GM04504 (cell line): ENCODE measurements at places on chromosomes 2 and 18.

DNA sequence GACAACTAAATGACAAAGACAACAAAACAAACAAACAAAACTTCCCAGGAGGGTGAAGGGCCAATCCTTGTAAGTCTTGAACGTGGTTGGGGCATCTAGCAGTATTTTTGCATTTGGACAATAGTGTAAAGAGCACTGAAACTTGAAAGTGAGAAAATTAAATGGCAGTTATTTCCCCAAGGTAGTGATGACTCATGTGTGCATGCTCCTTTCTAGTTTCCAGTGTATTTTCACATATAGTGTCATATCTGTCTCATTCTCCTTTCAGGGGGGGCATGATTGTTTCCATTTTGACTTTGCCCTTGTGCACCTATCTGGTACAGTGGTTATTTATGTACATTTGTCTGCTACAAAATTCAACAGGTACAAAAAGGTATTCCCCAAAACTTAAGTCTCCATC is 39.5 kb downstream of the CERS6 start:
- no peak for DNase-seq

DNA sequence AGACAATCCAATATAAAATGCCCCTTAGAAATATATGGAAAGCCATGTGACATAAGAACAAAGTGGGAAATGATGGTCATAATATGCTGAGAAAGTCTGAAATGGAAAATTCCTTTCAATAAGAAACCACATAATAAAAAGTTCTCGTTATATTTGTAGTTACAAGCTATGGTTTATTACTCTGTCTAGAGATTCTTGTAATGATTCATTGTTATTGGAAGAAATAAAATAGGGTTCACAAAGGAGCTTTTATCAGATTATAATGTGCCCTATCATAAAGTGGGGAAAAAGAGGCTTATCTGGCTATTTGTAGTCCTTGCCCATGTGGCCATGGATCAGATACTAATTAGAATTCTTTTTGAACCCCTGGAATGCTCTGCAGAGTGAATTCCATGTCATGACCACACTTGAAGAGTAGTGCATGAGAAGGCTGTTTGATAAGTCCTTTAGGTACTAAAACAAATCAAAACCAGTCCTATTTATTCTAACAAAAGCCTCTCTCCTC is 420.7 kb upstream of the NRP2 start:
- DNase-seq: peak; percentile 24

- no peak for DNase-seq
Measured at GRCh38 chr18:71209944-71210343, 921.1 kb downstream of the SOCS6 start.

GRCh38 chr2:44778221-44778654 is 163.3 kb upstream of the SIX3 start:
- DNase-seq: no peak

- peak; percentile 26 for DNase-seq
Measured at GRCh38 chr2:172196768-172197431, 94.2 kb upstream of the DLX2 start.

GRCh38 chr2:240514631-240515030 is 43.2 kb downstream of the ANKMY1 start:
- DNase-seq: no peak

DNA sequence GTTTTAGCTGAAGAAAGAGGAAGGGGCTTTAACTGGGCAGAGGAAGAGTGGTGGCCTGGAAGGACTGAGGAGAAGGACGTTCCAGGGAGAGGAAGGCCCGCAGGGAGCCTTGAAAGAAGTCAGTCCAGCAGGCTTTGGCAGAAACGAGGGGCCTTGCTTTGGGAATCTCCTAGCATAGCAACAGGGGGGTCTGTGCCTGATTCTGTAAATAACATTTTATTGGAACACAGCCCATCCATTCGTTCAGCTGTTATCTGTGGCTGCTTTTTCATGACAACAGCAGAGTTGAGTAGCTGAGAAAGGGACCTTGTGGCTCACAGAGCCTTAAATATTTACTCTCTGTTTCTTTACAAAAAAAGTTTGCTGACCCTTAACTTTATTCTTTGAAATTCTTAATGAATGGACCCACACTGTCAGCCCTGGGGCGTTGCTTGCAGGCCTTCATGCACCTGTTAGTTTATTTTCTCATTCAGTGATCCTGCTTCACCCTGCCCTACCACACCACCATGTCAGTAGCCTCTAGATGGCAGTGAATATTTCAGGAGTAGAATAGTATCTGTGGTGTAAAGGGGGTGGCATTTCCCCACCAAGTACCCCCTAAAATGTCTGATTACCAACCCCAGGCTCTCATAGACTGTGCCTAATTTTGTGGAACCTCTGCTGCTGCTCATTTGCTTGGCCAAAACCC is 61.0 kb downstream of the MGAT5 start:
- no peak for DNase-seq

DNA sequence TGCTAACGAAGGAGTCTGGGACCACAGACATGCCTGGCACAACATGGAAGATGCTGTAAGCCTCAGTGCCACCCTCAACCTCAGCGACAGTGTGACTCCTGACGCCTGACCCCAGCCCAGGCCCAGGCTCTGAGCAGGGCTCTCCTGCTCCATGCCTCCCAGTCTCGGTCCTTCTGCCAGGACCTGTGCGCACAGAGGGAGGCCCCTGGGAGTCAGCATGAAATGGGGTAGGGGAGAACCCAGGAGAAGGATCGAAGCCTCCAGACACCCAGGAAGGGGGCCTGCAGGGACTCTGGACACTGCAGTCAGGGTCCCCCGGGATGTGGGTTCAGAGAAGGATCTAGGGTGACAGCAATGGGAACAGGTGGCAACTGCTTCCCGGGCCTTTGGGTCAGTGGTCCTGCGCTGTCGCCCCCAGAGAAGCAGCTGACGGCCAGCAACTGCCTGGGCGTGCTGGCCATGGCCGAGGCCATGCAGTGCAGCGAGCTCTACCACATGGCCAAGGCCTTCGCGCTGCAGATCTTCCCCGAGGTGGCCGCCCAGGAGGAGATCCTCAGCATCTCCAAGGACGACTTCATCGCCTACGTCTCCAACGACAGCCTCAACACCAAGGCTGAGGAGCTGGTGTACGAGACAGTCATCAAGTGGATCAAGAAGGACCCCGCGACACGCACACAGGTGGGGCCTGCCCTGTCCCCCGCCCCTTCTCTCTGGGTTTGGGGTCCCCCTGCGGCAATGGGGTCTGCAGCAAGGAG is 233.9 kb downstream of the ATAD2B start:
- no peak for DNase-seq

- no peak for DNase-seq
Measured at GRCh38 chr2:169693360-169693759, 845 bp downstream of the CFAP210 start.

DNA sequence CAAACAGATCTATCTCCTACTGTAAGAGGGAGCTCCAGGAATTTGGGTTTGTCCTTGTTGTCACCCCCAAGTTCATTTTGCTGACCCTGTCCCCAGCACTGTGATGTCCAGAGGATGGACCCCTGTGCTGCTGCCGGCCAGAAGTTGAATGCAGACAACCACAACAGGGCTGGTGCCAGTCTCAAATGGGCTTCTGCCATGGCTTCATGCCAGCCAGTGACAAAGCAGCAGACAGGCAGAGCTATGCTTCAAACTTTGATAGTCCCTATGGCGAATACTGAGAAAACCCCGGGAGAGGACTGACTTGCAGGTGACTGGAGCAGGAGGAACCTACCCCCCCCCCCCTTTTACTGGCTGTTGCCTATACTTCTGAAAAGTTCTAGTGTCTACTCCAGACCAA is 3.2 kb downstream of the SMAD7 start:
- DNase-seq: no peak

- DNase-seq: no peak
Measured at GRCh38 chr2:45860136-45861121, 209.0 kb downstream of the PRKCE start.

- no peak for DNase-seq
Measured at GRCh38 chr2:209592106-209592505, 168.3 kb downstream of the MAP2 start.

- no peak for DNase-seq
Measured at GRCh38 chr2:154960802-154961583, 262.5 kb downstream of the KCNJ3 start.

- no peak for DNase-seq
Measured at GRCh38 chr18:50606609-50607008, 46.7 kb downstream of the MAPK4 start.

DNA sequence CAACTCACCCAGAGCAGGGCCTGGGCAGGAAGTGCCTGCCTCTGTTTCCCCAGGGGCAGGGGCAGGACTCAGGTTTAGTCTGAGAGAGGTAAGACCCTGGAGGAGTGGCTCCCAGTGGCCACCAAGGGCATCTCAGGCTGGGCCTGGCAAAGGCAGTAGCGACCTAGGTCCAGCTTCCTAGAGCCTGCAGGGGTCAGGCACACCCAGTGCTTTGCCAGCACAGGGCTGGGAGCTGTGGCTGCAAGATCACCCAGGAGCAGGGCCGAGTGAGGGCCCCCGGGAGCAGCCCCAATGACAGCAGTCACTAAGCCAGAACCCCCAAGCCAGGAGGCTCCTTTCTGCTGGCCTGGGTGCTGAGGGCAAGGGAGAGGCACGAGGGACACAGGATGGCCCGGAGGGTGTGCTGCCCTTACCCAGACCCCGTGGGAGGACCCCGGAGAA is 8.8 kb upstream of the DUSP2 start:
- no peak for DNase-seq

GRCh38 chr2:127107622-127107999 is 657 bp upstream of the BIN1 start:
- no peak for DNase-seq

- no peak for DNase-seq
Measured at GRCh38 chr18:56278421-56279003, 359.9 kb downstream of the TXNL1 start.

DNA sequence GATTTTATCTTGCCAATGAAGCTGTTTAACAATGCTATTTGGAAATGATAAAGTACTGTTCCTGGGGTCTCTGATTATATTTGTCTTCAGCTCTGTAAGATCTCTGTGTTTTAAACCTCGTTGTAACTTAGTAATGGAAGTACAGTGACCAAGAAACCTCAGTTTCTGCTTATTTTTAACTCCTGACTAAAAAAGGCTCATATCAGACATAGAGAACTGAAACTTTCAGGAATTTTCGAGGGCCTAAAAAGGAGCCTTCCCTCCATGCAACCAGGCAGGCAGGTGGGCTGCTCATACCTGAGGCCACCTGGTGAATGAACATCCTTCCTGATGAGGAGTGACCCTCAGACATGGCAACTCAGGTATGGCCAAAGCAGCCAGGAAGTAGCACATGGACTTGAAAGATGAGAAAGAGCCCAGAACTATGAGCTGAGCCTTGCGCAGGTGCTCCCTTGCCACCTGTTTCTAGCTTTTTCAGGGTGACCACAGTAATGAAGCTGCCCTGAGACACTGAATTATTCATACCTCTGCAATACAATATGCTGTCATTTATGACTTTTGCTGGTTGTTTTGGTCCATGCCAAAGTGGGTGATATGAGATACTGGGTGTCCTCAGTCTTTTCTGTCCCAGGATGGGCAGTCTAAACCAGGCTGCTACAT is 23.9 kb downstream of the MYO3B start:
- no peak for DNase-seq

DNA sequence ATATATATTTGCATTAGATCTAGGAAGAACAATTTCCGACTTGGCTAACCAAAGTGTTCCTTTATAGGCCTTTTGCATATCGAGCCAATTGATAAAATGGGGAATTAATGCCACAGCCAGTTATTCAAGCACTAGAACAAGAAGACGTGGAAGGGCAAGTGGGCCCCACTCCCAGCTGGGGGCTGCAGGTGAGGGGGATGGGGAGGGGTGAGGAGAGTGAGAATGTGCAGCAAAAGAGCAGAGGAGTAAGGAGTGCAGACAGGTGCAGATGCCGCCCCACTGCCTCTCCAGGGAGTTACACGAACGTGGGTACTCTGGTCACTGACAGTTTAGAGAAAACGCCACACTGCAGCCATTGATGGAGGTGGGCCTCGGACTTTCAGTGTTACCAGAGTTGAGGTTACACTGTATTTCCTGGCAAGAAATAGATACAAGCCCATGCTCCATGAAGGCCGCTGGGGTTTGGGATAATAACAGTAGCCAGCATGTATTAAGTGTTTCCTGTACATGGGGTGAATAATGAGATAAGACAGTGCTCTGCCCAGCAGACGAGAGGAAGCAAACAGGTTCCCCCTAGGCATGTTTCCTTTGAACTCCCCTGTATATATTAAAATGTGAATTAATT is 40.9 kb downstream of the GORASP2 start:
- DNase-seq: no peak

- peak; percentile 44 for DNase-seq
Measured at GRCh38 chr18:44943311-44943881, 262.7 kb downstream of the SETBP1 start.

GRCh38 chr2:8125741-8126711 is 555.8 kb upstream of the ID2 start:
- DNase-seq: no peak

DNA sequence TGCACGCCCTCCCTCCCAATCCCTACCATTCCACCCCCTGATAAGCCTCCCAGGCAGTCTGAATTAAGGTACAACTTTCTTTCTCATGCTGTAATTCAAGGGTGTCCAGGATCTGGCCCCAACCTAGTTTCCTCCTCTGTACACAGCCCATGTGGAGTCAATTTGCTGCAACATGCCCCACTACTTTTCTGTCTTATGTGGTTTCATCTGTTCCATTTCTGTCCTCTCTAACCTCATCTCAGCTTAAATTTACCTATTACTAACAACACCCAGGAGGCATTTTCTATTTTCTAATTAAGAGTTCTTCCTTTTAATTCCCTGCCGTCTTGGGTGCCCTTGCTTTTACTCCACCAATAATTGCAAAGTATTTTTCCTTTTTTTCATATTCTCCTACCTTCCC is 10.0 kb downstream of the PPP4R1 start:
- no peak for DNase-seq

DNA sequence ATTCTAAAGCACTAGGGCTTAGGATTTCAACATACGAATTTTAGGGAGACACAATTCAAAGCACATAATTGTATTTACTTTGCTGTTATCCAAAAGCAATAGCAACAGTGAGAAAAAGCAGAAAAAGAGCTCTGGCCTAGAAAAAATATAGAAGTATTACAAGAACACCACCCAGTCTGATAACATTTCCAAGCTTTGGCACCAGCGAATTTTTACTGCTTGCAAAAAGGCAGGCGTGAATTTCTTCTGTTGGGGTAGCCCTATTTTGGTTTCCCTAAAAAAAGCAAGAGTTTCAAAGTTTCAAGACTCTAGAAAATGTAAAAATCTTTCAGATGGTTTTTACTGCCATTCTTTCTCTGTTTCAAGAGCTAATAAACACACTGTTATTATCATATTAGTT is 292.7 kb downstream of the DPP10 start:
- DNase-seq: no peak

- DNase-seq: no peak
Measured at GRCh38 chr2:129782633-129782990, 196.9 kb upstream of the RAB6C start.

GRCh38 chr2:29607038-29607420 is 314.4 kb downstream of the ALK start:
- no peak for DNase-seq
